NCI-H187 (cell line): ENCODE measurements at places on chromosomes 2 and 18.

- no peak for DNase-seq
Measured at GRCh38 chr2:44100351-44100750, 68.3 kb upstream of the PPM1B start.

DNA sequence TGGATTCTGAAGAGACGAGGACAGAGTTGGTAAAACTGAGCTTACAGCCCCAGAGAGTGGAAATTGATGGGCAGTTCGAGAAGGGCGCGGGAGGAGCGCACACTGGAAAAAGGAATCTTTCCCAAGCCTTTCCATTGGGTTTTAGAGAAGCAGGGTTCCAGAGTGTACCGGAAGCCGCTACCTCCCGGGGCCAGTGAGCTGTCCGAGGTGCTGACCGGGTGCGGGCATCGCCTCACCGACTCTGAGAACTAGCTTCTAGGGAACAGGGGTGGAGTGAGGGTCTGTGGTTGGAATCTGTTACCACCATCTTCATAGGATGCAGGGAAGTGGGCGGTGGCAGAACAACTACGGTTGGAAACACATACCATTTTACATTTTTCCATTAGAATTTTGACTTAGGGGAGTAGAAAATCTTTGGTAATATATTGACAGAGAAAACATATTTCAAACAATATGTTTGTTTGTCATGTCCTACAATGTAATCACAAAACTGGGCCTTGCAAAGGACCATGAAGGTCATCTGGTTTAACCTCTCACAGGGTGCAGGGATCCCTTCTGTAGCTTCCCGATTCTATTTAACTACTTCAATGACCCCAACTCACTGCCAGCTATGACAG lies 724 bp downstream of the NMS start:
- no peak for DNase-seq

- no peak for DNase-seq
Measured at GRCh38 chr2:164651361-164651760, 30.1 kb upstream of the GRB14 start.

DNA sequence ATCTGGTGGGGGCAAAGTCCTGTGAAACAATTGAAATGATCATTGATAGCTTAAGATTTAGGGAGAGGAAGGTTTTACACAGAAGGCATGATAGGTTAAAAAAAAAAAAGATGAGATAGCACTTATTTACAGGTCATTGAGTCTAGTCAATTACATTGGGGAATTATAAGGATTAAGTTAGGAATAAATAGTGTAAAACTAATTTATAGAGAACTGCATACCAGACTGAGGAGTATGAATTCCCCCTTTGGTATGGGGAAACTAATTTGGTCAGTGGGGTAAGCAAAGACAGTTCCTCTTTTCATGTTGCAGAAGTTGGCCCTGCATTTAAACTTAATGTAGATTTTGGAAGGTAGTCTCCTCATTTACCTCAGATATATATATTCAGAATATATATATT lies 10.8 kb downstream of the GLS start:
- DNase-seq, result no peak

- no peak for DNase-seq
Measured at GRCh38 chr2:120323807-120324399, 22.0 kb upstream of the INHBB start.

DNA sequence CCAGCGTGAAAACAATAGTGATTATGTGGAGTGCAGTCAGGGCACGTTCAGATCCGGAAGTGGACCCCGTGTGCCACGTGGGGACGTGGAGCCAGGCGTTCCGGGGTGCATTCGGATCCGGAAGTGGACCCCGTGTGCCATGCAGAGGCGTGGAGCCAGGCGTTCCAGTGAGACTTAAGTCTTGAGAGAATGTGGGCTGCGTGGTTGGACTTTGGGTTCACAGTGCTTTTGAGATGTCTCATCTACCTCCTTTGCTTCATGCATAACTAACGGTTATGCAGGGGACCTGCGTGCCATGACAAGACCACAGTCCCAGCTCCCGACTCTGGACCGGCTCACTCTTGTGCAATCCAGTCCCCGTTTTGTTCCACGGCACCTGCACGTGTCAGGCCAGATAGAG lies 28.8 kb downstream of the CTDP1 start:
- DNase-seq, result no peak

DNA sequence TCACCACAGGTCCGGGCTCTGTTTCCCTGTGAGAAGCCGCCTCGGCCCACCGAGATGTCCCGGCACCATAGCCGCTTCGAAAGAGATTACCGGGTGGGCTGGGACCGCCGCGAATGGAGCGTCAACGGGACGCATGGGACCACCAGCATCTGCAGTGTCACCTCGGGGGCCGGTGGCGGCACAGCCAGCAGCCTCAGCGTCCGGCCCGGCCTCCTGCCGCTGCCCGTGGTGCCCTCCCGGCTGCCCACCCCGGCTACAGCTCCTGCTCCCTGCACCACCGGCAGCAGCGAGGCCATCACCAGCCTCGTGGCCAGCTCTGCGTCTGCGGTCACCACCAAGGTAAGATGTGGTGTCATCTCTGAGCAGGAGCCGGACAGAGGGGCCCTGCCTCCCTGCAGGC lies 177.2 kb downstream of the KLHL29 start:
- no peak for DNase-seq

GRCh38 chr2:137192366-137193310 lies 427.3 kb downstream of the THSD7B start:
- DNase-seq, result no peak

GRCh38 chr18:8176109-8176508 lies 433.1 kb upstream of the RAB12 start:
- DNase-seq, result no peak

DNA sequence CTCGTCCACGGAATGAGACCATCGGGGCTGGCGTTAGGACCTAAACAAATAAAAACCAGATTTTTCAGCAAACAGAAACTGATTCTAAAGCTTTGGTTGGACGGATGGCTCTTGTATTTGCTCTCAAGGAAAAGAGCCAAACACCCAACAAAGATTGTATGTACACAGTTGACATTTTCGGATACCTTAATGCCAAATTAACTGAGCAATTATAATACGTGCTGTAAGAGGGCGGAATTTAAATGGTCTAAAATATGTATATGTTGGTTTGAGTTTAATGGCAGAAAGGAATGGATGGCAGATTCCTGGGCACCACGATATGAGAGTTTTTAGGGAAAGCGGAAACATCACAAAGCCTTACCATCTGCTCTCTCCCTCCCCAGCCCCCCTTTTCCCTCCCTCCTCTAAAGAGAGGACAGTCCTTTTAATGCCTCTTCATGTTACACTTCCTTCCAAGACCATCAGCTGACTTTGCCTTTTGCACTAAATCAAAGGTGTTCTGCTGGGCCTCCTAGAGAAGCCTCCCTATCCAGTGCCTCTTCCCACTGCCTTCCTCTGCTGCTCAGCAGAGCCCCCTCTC lies 33.3 kb downstream of the STAT1 start:
- DNase-seq, result no peak

GRCh38 chr2:195961873-195962272 lies 106.8 kb downstream of the DNAH7 start:
- no peak for DNase-seq

DNA sequence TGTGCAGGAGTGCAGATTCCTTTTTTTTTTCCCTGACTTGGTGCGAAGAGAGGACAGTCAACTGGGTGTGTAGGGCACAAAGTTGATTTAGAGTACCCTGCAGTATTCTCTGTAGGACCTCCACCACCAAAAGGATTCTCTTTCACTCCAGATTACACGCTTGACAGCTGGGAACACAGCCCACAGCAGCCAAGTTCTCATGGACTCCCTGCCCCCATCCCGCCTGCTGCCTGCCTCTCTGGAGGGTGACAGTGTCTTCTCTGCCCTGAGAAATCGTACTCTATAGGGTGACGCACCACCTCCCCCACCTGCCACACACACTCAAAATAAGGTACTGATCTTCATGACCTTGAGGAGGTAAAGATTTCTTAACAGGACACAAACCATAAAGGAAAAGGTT lies 26.6 kb upstream of the IHH start:
- DNase-seq, result no peak
